ENCODE measurements at places on chromosomes 5 and 9.

- DNase-seq, result no peak
Measured at GRCh38 chr5:88833371-88834130, 49.4 kb downstream of the MEF2C start.

GRCh38 chr5:87916320-87916719 is 352.3 kb downstream of the TMEM161B start:
- DNase-seq, result no peak

GRCh38 chr5:82160948-82161347 is 117.2 kb downstream of the RPS23 start:
- DNase-seq, result no peak

- no peak for DNase-seq
Measured at GRCh38 chr9:77463151-77463550, 185.0 kb downstream of the GNA14 start.

GRCh38 chr9:135178498-135178897 is 91.0 kb downstream of the OLFM1 start:
- no peak for DNase-seq

GRCh38 chr9:110750272-110750671 is 81.7 kb downstream of the MUSK start:
- no peak for DNase-seq

GRCh38 chr9:91785447-91785842 is 164.6 kb downstream of the ROR2 start:
- DNase-seq, result no peak

GRCh38 chr9:125513668-125514413 is 193.2 kb downstream of the MAPKAP1 start:
- peak; percentile 37 for DNase-seq

GRCh38 chr9:131995382-131995781 is 84.3 kb downstream of the MED27 start:
- no peak for DNase-seq

- peak; percentile 24 for DNase-seq
Measured at GRCh38 chr9:93267681-93268505, 84.0 kb downstream of the WNK2 start.

- no peak for DNase-seq
Measured at GRCh38 chr9:69471433-69471832, 146.4 kb downstream of the ENTREP1 start.

- DNase-seq, result no peak
Measured at GRCh38 chr5:172123269-172123692, 64.7 kb downstream of the STK10 start.

GRCh38 chr5:179795049-179795862 is 1.5 kb downstream of the LTC4S start:
- DNase-seq, result no peak

DNA sequence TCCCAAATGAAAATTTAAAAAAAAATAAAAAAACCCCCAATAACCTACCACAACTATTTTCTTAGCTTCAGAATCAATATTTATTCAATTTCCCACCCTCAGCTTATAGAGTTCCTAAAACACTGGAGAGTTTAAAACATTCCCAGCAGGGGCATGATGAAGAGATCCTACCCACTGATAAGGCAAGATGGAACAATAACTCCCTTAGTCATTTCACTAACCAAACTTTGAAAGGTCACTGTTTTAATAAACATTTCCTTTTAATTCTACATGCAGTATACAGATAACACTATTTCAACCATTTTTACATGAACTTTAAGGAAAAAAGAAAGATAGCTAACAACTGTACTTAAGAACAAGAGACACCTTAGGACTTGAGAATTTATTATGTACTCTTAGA is 34.9 kb upstream of the ACOT12 start:
- DNase-seq, result no peak

DNA sequence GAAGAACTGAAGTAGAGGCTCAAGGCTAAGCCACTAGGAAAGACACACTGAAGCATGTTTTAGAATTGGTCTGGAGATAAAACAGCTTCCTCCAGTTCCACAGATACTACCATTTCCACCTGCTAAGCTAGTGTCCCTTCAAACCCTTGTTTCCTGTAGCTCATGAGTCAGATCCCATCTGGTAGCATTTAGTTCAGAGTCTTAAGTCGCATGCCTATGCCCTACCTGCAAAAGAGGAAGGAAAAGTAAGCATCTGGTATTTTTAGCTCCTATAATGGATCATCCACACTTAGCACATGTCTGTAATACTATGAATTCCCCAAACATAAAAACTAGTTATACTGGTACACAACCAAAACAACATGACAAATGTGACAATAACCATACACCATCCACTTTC is 92.1 kb downstream of the CDKN2A start:
- no peak for DNase-seq

DNA sequence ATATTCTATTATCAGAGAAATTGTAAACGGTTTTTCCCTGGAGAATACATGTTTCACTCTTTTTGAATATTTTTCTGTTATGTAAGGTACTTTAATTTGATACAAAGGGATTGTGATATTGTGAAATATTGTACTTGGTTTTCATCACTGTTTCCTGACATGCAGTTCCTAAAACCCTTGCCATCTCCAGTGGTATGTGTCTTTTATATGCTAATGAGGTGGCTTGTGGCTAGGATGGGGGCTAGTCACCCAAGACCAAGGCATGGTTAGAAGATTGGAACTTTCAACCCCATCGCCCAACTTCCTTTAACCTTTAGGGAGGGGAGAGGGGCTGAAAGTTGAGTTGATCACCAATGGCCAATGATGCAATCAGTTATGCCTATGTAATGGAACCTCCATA is 160.6 kb downstream of the TAF11L14 start:
- no peak for DNase-seq

DNA sequence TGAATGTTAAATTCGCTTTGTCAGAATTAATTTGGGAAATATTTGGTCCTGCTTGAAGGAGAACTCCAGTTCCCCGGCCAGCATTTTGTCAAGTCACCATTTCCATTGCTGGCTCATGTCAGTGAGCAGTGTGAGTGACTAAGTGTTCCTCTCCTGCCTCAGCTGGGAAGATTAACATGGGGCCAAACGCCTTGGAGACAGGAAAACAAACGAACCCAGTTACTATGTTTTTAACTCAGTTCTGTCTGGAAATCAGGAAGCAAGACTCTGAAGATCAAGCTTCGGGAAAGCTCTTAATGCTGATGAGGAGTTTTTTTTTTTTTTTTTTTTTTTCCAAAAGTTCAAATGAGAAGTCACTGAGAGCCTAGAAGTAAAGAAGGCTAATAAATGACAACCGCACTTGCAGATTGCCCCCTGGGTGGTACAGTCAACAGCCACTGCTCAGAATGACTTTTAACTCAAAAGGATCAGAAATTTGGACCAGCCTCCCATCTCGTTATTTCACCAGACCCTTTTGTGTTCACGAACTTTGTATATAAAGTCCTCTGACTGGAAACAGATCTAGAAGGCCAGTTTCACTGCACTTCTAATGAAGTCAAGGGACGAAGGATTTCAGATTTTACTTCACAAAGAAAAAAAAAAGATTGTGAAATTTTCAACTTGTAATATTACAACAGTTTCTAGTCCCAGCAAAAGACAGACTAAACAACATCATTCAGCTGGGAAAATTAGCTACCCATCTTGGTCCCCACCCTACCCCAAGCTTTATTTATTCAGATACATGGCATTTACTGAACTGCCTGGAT is 121.3 kb downstream of the LHFPL2 start:
- no peak for DNase-seq

DNA sequence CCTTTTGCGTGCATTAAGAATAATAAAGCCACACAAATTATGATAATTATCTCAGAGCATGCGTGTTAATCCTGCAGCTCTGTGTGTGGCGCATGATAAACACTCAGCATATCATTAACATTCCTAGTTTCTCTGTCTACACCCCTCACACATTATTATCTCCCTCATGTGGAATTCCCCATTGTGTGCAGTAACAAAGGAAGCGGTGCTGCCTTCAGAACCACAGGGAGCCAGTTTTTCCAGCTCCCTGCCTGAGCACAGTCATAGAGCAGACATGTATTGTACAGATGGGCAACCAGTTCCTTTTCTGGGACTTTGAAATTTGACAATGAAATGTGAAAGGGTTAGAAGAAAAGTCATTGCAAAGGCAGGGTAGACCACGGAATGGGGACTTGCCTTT is 1365.5 kb upstream of the CDH9 start:
- no peak for DNase-seq

DNA sequence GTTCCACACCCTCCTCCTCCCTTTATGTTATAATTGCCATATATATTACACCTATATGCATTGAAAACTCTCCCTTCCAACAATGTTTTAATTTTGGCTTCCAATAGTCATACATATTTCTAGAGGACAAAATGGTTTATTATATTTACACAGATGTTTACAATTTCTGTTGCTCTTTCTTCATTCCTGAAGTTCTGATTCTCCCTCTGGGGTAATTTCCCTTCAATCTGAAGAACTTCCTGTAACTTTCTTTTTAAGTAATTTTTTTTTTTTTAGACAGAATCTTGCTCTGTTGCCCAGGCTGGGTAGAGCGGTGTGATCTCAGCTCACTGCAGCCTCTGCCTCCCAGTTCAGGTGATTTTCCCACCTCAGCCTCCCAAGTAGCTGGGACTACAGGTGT is 173.0 kb upstream of the MAP1B start:
- DNase-seq, result no peak

DNA sequence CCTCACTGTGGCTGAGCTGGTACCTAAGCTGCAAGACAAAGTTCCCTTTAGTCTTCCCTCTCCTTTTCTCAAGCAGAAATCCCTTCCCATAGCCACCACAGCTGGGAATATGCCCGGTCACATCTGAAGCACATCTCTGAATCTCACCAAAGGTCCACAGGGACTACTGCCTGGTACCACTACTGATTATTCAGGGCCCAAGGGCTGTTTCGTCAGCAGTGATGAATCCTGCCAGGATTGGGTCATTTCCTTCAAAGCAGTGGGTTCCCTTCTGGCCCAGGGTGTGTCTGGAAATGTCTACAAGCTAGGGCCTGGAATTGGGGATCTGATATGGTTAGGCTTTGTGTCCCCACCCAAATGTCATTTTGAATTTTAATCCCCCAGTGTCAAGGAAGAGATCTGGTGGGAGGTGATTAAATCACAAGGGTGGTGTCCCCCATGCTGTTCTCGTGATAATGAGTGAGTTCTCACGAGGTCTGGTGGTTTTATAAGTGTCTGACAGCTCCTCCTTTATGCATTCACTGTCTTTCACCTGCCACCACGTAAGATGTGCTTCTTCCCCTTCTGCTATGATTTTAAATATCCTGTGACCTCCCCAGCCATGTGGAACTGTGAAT is 83.2 kb upstream of the FST start:
- no peak for DNase-seq

DNA sequence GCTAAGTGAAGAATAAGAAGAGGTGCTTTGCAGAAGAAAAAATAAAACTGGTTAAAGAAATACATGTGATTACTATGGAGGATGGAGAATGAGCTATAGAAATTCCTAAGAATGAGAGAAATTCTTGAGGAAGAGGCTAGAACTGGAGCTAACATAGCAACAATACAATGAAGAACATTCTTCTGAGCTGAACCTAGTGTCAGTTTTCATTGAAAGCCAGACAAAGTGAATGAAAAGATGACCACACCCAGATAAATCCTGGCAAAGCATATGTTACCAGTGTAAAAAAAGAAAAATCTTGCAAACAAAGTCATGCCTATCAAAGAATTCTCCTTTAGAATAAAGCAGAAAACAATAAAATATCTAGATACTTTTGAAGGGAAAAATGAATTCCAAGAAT is 39.6 kb downstream of the SGCD start:
- DNase-seq, result no peak

DNA sequence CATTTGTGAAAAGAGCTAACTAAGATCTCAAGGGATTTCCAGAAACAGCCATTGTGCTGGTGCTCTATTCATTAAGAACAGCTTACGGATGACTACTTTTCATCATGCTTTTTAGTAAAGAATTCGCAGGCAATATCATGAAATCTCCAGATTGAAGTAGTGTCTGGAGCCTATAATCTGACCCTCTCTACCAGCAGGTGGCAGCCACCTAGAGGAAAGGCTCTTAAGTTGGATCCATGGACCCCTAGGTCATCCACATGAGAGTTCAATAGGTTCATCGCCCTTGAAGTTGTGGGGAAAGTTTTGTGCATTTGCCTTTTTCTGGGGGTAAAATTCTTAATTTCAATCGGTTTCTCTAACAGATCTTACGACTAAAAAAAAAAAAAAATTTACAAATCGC is 82.3 kb downstream of the SLC1A3 start:
- no peak for DNase-seq

- DNase-seq, result no peak
Measured at GRCh38 chr9:125648294-125648693, 58.7 kb downstream of the MAPKAP1 start.

DNA sequence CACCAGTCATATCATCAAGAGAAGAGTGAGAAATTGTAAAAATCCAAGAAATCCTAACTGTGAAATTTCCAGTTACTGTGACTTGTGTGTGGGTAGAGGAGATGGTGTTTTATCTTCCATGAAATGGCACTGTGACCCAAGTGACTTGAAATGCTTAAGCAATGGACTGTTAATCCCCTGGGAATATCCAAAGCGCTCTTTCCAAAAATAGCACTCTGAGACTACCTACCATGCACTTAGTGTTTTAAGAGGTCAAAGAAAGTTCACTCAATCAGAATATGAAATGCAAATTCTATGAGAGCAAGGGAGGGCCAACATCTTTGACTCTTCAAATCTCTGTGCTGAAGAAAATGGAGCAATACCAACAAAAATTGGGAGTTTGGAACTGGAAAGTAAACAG is 244.0 kb downstream of the GABRB2 start:
- no peak for DNase-seq

- DNase-seq, result no peak
Measured at GRCh38 chr5:84274585-84275468, 109.9 kb downstream of the EDIL3 start.

DNA sequence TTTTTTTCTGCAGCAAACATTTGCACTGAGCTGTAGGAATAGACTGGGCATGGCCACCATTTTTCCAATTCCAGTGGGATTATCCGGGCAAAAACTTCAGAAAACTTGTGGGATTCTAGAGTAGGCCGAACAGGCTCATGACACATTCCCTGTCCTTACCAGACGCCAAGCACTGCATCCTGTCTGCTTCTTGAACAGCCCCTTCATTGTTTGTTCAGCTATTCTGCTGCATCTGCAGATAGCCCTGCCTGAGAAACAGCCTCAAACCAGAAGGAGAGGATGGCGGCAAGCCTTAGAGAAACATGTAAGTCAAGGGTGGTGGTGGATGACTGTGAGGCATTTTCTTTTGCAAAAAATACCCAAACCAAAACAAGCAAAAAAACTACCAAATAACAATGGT is 111.8 kb upstream of the NTRK2 start:
- no peak for DNase-seq

GRCh38 chr9:137879566-137880150 is 2.1 kb downstream of the CACNA1B start:
- no peak for DNase-seq

- DNase-seq, result no peak
Measured at GRCh38 chr5:135092476-135092875, 58.4 kb upstream of the PITX1 start.

- no peak for DNase-seq
Measured at GRCh38 chr9:87294126-87294525, 203.5 kb upstream of the DAPK1 start.

Measured in activated CD4-positive, CD25-positive, alpha-beta regulatory T cell treated with anti-CD3 and anti-CD28 coated beads, Interleukin-2, amount 50 U/mL, for 72 hours (primary cell).